Activated naive CD4-positive, alpha-beta T cell treated with Interleukin-2 at 50 U/mL for 16 hours (primary cell): ENCODE measurements at places on chromosomes 12 and 14.

- no peak for DNase-seq
These were observed 1039.3 kb upstream of the FOXG1 start for GRCh38 chr14:27727251-27727770.

- DNase-seq, result no peak
These were observed 43.6 kb downstream of the SYNE3 start for GRCh38 chr14:95472819-95473251.

DNA sequence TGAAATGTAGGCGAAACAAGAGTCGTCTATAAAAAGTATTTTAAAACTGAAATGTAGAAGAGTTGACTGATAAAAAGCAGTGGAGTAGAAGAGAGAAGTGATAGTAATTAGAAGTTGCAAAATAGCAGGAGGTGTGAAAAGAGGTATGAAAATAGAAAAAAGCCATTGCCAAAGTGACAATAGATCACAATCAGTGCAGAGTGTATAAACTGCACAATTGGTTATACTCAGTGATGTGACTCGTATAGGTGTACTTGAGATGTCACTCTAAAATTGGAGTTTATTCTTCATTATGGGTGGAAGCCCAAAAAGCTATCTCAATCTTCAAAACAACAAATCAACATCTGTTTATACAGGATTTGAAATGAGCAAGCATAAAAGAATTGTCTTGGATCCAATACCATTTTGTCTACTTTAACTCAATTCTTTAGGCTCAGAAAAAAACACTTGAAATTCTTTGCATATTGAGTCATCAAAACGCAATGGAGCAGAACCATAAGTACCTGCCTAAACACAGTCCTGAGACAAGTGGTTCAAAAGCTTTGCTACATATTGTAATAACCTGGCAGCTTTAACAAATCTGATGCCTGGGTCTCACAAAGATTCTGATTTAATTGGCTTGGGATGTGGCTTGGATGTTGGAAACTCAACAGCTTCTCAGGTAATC lies 8.8 kb downstream of the IKBIP start:
- no peak for DNase-seq

DNA sequence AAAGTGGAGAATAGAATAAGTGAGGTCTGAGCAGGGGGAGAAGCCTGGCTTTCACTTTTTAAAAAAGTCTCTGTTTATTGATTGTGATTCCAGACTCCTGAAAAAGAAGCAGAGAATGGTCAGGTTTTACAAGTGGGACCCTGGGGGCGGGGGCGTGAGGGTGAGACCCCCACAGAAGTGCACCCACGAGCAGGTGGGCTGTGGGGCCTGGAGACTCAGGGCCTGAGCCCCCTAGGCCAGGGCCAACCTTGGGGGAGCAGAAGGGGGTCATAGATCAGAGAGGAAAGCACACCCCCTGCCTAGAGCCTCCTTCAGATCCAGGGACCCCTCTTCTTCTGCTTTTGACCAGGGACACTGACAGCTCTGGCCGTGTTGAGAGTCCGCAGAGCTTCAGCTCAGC lies 180.3 kb downstream of the ADGRD1 start:
- no peak for DNase-seq

DNA sequence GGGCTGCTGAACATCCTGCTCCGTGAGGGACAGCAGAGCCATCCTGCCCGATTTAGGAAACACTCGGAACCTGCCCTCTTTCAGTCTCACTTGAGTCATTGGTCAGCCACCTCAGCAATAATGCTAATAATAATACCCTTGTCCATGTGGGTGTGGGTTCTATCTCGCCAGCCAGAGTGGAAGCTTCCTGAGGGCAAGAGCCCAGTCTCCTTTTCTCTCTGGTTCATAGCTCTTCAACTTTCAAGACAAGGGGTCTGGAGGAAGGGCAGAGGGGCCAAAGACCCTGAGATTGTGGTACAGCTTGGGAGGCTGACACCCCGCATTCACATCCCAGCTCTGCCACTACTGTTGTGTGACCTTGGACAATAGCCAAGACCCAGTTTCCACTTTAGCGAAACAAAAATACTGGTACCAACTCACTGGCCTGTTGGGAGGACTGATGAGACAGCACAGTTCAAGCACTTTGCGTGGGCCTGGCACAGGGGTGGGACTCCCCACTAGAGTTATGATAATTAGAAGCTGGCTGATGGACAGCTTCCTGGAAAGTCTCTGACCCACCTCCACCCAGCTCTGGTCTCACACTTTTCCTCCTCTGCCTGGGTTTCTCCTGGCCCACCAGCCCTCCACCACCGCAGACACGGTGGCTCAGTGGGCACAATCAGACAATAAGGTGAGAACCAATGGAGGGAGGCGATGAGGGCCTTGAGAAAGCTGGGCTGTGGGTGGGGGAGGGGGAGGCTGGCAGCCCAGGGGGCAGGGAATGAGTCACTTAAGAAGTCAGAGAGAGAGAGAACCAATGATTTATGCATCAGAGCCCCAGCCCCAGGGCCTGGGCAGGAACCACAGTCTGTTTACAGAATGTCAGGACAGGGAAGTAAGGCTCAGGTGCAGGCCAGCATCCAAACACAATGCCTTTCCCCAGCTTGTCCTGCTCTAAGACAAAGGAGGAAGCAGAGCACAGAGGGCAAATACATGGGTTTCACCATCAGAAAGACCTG lies 9.6 kb downstream of the FAIM2 start:
- DNase-seq, result no peak

GRCh38 chr14:89616852-89617341 lies 199.9 kb upstream of the FOXN3 start:
- peak; percentile 25 for DNase-seq
